Muscle of back (tissue), 13 donors: ENCODE measurements at places on chromosomes 7 and 10.

DNA sequence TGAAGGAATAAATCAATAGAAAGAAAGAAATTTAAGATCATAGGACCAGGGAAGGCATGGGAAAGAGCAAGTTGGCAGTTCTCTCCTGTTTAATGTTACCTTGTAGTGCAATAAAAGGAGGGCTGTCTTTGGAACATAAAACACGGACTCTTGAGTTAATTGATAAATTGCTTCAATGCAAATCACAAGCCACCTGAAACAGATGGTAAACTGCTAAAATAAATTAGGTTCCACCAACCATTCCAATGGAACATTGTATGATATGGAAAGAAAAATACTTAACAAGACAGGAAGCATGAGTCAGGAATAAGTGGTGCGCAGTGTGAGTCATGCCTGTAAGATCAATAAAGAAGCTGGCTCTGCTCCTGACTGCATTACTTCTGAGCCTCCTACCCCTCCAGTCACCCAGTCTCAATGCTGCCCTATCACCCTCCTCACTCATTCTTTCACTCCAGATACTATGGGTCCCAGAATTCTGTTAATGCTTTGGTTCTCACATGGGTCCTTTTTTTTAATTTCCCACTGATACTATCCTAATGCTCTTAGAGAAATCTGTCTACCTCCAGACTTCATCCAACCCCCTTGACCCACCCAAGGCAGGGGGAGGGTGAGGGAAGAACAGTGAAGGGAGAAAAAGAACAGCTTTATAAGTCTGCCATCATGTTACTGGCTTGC, 78.9 kb downstream of the LRRC17 start:
- peak; percentile 86 for DNase-seq

DNA sequence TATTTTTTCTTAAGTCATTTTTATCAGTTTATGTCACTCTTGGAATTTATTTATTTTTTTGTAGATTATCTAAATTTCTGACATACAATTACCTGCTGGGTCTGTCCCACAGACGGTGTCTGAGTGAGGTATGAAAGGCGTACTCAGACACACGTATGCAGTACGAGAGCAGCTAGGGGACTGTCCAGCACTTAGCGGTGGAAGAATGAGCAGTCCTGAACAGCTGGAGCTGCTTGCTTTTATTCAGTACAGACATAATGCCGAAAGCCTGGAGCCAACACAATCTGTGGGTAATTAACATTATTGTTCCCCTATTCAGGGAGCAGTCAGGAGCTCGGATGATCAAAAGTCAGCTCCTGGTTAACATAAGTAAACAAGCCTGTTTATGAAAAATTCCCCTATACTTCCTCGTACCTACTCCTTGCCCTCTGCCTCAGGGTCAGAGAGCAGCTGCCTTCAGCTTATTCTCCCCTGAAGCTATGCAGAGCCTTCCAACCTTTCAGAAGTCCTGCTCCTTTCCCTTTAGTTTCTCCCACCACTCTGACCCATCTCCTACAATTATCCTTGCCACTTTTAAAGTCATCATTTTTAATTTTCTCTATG, 488.0 kb upstream of the POM121L12 start:
- DNase-seq, result no peak

GRCh38 chr7:71716690-71717089, 584.7 kb downstream of the GALNT17 start:
- DNase-seq, result no peak

GRCh38 chr10:605632-606325, 83.7 kb downstream of the DIP2C start:
- no peak for DNase-seq

- peak; percentile 87 for DNase-seq
These were observed 620.8 kb upstream of the AUTS2 start for GRCh38 chr7:68977385-68978055.

DNA sequence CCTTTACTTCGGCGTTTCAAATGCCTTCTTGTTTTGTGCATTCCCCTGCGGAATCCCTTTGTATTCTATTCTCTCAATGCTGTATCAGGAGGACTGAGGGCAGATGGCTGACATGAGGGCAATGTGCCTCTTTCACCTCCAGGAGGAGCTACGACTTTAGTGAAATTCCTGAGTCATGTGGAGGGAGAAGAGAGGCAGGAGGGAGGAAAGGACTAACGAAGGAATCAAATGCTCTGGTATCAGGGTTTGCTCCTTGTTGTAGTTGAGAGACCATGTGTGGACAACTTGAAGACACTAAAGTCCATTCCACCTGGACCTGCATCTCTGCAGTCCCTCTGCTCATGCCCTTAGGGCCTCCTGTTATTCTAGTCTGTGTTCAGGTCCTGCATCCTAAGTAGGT, 40.2 kb upstream of the PRSS58 start:
- DNase-seq, result no peak

DNA sequence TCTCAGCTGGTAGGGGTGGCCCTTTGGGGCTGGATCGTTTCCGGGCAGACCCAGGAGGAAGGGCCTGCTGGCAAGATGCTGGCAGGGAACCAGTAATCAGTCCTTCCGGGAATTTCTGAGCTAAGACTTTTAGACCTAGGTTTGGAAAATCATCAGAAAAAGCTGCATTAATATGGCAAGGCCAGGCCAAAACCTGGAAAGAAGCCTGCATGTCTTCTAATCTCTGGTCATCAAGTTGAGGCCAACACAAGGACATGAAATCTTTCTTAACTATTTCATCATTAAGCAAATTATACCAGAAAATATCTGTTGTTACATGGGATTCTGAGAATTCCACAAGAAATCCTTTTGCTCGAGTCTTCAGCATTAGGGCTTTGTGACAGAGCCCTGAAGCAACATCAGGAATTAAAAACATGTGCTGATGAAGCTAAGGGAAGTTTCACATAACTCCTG, 19.9 kb downstream of the CPA1 start:
- DNase-seq, result peak; percentile 66

DNA sequence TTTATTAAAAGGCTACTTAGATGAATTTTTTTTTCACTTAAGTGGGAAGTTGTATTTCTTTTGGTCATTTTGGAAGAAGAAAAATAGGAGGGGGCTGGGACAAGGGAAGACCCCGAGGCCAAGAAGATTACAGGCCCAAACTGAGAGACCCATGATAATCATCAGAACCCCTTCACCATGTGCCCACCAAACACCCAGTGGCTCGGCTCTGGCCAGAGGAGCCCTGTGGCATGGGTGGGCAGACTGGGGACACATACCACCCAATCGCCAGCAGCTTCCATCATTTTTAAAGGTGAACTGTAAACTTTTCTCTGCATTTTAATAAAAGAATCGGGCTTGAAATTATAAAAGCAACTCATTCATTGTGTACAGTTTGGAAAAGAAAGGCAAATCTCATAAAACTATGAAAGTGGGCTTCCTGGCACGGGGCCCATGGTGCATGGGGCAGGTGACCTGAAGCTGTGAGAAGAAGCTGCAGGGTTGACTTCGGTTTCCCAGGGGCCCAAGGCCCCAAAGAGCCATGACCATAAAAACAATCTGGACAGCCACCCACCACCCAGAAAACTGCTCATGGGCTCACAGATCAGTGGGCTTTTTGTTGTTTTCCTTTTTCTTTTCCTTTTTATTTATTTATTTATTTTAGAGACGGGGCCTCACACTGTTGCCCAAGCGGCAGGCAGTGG, 29.4 kb upstream of the RET start:
- no peak for DNase-seq

DNA sequence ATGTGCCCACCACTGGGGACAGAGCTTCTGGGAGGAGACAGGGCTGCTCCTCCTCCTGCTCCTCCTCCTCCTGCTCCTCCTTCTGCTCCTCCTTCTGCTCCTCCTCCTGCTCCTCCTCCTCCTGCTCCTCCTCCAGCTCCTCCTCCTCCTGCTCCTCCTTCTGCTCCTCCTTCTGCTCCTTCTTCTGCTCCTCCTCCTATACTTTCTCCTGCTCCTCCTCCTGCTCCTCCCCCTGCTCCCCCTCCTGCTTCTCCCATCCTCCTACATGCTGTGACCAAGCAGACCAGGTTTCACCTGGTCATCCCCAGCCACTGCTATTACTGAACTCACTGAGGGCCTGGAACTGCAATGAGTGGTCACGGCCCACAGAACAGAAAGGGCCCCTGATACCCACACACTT, 154.0 kb upstream of the PPP2R2D start:
- DNase-seq, result no peak

DNA sequence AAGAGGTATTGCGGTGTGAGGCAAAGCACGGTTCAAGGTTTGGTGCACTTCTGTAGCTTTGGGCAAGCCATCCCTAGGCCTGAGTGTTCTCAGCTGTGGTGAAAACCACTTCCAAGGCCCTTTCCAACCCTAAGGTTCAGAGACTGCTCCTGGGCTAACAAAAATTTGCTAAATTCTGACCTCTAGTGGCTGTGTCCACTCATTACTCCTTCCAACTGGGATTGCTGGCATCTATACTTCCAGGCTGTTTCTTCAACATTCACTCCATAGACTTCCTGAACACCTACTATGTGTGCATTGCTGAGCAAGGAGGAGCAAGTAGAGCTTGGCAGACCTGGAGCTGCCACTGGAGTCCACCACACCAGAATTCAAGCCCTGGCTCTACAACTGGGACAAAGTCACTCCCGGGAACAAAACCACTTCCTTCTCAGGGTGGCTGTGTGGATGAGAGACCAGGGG, 29.3 kb upstream of the SH3PXD2A start:
- DNase-seq, result peak; percentile 78

DNA sequence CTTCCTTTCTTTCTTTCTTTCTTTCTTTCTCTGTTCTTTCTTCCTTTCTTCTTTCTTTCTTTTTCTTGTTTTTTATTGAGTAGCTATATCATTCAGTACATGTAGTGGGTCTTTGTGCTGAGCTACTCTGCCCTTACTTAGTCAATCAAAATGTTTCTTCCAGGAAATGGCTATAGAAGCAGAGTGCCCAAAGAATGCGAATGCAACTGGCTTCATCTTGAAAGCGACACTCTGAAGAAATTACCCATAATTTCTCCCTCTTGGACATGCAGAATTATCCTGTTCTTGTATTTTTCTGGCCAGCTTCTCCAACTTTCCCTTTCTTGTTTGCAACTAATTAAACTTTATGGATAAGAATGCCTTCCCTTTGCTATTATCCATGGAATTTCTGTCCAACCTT, 441.5 kb downstream of the MAGI2 start:
- DNase-seq, result no peak
